Heart left ventricle (tissue), 16 donors: ENCODE measurements at places on chromosomes 16 and 17. TPM values are rescaled to one million over a fixed set of nuclear protein-coding genes. Genes with fewer than 3 reads are reported as not detected.

DNA sequence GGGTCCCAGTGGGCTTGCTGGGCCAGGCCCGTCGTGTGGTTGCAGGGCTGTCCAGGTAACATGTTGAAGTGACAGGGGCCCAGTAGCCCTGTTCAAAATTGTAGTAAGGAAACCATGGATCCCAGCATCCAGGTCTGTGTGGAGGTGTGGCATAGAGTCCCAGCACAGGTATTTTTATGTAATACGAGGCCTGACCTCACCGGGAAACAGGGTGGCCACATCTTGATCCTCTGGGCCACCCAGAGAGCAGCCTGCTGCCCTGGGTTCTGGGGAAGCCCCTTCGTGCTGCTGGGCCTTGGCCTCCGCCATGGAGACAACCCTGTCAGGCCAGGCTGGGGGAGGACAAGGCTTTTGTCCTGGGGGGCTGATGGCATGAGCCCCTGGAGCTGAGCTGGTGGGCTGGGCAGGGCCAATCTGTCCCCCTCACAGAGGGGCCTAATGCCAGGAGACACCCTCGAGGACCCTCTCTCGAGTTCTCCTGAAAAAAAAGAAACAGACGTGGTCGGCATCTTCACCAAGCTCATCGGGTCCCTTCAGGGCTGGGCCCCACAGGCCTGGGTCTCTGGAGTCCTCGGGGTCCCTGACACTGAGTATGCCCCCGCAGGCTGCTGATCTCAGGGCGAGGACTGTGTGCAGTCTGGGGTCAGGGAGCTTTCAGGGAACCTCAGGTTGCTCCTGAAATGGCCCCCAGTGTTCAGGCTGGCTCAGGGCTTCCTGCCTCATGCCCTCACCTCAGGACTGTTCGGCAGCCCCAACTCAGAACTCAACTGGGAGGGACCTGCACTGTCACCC lies 47.8 kb downstream of the TNFRSF13B start:
- DNase-seq: peak; percentile 9

HS3ST3A1 gene
- total RNA-seq: 0.90 TPM

SBK1 gene
- total RNA-seq: 2.8 TPM

GRCh38 chr16:71501547-71501946 lies 12.4 kb upstream of the ZNF19 start:
- DNase-seq: no peak

MED31 gene
- 15.4 TPM for total RNA-seq

DNA sequence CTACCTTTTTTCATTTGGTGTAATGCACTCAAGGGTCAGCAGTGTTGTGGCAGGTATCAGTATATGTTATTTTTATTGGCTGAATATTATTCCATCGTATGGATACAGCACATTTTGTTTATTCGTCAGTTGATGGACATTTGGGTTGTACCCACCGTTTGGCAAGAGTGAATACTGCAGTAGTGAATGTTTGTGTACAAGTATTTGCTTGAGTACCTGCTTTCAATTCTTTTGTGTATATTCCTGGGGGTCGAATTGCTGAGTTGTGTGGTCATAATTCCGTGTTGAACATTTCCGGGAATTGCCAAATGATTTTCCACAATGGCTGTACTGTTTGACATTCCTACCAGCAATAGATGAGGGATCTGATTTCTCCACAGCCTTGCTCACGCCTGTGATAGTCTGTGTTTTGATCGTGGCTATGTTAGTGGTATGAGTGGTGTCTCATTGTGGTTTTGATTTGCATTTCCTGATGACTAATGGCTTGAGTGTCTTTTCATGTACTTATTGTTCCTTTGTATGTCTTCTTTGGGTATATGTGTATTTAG lies 108.4 kb downstream of the OR1D5 start:
- DNase-seq: no peak

RPRML gene
- not detected for total RNA-seq

- DNase-seq: no peak
These were observed 12.0 kb downstream of the CBFB start for GRCh38 chr16:67040906-67041305.

- no peak for DNase-seq
These were observed 4.6 kb upstream of the ATP2A1 start for GRCh38 chr16:28873543-28874201.

CCL4 gene
- 1.0 TPM for total RNA-seq

GRCh38 chr17:4329838-4330237 lies 36.6 kb downstream of the UBE2G1 start:
- DNase-seq: no peak

CACNG1 gene
- total RNA-seq: not detected

NR1D1 gene
- 34.1 TPM for total RNA-seq

- peak; percentile 57 for DNase-seq
These were observed 17.1 kb upstream of the CCR7 start for GRCh38 chr17:40582328-40582901.

DNA sequence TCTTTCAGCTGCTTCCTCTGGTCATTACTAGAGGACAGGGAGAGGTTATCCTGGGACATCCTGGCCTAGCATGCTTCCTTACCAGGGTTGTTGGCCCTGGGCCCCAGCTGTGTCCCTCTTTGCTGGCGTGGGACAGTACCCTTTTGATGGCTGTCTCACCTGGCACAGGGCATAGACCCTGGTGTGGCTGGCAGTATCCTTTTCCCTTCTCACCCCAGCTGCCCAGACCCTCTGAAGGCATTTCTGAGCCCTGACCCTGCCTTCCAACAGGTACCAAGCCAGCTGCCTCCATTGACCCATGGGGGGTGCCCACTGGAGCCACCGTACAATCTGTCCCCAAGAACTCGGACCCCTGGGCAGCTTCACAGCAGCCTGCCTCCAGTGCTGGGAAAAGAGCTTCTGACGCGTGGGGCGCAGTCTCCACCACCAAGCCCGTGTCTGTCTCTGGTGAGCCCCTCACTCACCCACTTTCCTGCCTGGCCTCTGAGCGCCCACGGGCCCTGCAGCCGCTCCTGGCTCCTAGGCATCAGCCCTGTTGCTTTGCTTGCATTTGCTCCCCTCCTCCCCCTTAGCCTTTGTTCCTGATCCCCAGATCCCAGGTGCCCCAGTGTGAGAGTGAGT lies 34.0 kb downstream of the B9D1 start:
- no peak for DNase-seq

- no peak for DNase-seq
These were observed 431.3 kb downstream of the HS3ST3B1 start for GRCh38 chr17:14732211-14732610.

PLXDC1 gene
- total RNA-seq: 15.6 TPM

GRCh38 chr16:10239640-10240039 lies 57.4 kb upstream of the GRIN2A start:
- no peak for DNase-seq

GRCh38 chr16:22210285-22210684 lies 4.2 kb downstream of the EEF2K start:
- no peak for DNase-seq

GRCh38 chr16:9384141-9384540 lies 292.7 kb downstream of the HAPSTR1 start:
- no peak for DNase-seq

PITPNM3 gene
- 0.33 TPM for total RNA-seq

NKD1 gene
- 0.06 TPM for total RNA-seq

DNA sequence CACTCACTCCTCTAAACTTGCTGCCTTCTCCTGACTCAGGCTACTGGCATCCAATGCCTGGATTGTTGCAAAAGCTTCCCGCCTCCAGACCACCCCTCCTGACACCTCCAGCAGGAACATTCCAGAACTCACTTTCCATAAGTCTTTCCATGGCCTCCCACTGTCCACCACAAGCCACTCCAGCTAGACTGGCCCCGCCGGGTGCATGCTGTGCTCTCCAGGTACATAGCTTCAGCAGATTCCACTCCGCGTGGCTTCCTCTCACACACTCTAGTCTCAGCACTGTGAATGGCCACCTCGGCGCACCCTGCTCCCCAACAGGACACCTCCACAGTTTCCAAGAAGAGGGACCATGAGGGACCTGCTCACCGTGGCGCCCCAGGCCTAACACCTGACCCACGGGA lies 25.9 kb upstream of the FAAP100 start:
- no peak for DNase-seq

CACNB1 gene
- total RNA-seq: 6.2 TPM

DNA sequence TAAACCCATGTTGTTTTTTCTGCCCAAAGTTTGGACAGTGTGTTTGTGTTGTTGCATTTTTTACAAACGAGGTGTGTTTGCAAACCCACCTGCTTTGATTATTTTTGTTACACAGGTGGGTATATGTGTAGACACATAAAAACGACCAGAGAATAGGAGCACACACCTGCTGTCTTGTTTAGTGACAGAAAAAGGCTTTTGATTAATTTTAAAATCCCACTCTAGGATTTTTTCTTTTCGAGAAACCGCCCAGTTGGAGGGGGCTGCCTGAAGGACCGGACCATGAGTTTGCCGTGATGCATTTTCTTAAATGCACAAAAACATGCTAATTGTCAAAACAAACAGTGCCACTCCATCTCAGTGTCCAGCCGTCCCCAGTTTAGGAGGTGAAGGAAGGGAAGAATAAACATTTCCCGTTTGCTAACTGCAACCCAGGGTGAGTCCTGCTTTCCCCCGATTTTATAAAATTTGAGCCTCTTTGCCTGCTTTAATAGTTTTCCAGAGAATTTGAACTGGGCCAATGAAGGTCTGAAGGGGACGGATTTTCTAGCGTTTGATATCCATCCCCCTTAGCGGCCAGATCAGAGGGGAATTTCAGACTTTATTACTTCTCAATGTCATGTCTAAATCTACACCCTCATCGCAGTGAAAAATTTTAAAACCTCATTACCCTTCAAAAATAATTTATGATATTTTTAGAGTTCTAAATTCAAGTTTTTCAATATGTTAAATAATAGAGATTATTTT lies 3.2 kb downstream of the FOXC2 start:
- DNase-seq: no peak
